Neural progenitor cell (in vitro differentiated cells): ENCODE measurements at places on chromosomes 5 and 9. TPM values are rescaled to one million over a fixed set of nuclear protein-coding genes. Genes with fewer than 3 reads are reported as not detected.

- no peak for DNase-seq
- H3K27me3 ChIP-seq: no peaks in the 10 kb centered on the region
- H3K4me3 ChIP-seq: no peak overlapping the region
- no peaks in the 10 kb centered on the region for H3K36me3 ChIP-seq
- H3K27ac ChIP-seq: no peak overlapping the region
- no peaks in the 10 kb centered on the region for H3K4me1 ChIP-seq
These were observed 89.9 kb upstream of the GLIS3 start for GRCh38 chr9:4389755-4390154.

DNA sequence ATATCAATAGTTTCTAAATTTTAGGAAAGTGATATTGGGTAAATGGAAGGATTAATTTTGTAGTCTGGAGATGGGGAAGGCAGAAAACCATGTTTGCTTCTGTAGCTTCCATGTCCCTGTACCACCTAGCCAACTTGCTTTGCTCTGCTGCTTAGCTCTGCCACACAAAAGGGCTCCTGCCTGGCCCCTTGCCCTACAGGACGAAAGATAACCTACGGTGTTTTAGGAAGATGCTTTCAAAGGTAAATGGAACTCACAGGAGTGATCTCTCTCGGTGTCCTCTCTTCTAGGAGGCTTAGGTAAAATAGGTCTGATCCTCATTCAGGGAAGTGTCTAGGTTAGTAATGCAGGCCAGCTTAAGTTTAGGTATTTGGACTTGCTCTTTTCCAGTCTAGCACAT, 37.8 kb upstream of the DMXL1 start:
- H3K36me3 ChIP-seq: no peaks in the 10 kb centered on the region
- H3K4me3 ChIP-seq: no peak overlapping the region
- H3K4me1 ChIP-seq: no peaks in the 10 kb centered on the region
- peaks cover 11% of the 10 kb centered on the region for H3K27me3 ChIP-seq
- H3K27ac ChIP-seq: no peak overlapping the region
- no peak for DNase-seq

DNA sequence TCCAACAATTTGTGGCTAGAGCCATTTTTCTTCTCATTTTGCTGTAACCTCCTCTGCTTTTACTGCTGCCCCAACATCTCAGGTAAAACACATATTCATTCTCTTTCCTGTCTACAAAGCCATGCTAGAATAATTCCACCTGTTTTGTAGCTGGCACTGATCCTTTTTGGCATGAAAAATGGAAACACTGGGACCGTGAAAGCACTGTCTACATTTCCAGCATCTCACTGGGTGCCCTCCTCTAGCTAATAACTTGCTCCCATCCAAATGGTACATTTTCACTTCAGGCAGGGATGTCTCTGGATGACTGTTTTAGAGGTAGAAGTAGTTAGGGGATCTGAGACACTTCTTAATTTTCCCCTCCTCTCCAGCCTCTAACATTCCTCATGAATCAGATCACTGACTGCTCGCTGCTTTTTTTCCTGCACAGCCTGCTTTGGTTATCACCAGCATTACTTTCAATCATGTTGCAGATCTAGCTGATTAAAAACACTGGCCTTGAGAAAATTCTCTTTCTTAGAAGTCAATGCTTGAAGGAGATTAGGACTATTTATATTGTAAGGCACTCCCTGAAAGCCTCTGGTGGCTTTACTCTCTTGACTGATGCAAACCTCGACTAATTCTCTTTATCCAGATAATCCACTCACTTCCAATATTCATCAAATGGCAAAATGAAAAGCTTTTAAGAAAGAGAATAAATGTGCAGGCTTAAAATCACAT, 1312.6 kb upstream of the DMAC1 start:
- no peaks in the 10 kb centered on the region for H3K27me3 ChIP-seq
- no peak overlapping the region for H3K27ac ChIP-seq
- H3K4me1 ChIP-seq: peaks cover 8% of the 10 kb centered on the region
- H3K4me3 ChIP-seq: no peak overlapping the region
- no peaks in the 10 kb centered on the region for H3K36me3 ChIP-seq

DNA sequence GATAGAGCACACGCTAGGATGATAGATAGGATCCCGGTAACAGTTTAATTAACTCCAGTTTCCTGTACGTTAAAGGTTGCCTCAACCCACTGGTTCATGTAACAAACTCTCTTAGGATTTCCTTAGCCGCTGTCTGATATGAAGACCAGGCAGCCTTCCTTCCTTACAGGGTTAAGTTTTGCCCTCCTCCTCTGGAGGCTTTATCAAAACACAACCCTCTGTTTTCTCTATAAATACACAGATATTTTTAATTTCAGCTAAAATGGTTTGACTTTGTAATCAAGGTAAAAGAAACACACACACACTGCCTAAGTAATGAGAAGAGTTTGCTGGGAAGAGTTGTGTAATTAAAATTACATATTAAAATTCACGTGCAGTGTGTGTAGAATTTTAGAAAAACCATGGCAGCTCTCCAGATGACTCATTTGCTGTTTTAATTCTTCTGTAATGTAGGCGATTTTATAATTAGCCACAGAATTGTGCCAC, 369.8 kb downstream of the CSNK1G3 start:
- H3K27me3 ChIP-seq: no peaks in the 10 kb centered on the region
- peaks cover 29% of the 10 kb centered on the region for H3K4me1 ChIP-seq
- H3K36me3 ChIP-seq: no peaks in the 10 kb centered on the region

DNA sequence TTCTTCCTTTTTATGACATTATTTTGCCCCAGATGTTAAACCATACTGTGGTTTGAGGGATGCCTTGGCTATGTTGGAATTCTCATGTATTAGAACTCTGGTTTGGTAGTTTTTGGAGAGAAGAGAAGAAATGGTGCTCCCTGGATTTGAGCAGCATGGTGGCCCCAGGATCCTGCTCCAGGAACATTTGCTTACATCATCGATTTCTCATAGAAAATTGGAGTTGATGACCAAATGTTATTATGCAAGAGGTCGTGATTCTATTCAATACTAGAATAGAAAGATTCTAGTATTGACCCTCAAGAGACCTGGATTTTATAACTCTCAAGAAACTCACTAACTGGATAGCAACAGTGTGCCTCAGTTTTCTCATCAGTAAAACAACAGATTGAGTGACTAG, 77.5 kb upstream of the GNAQ start:
- no peak overlapping the region for H3K27ac ChIP-seq
- no peaks in the 10 kb centered on the region for H3K27me3 ChIP-seq
- H3K36me3 ChIP-seq: no peaks in the 10 kb centered on the region
- no peak for DNase-seq
- no peak overlapping the region for H3K4me3 ChIP-seq

PCDHA10 gene
- 8.0 and 11.7 TPM in 2 replicates for total RNA-seq

GPR151 gene
- total RNA-seq: not detected in 2 replicates

TAS2R1 gene
- total RNA-seq: not detected in 2 replicates
